ENCODE measurements at places on chromosomes 5 and 9. TPM values are rescaled to one million over a fixed set of nuclear protein-coding genes. Genes with fewer than 3 reads are reported as not detected.

GRCh38 chr9:98989036-98990000 lies 45.6 kb downstream of the COL15A1 start:
- DNase-seq: no peak
- H3K4me3 ChIP-seq: no peak overlapping the region
- no peaks in the 10 kb centered on the region for H3K4me1 ChIP-seq
- no peaks in the 10 kb centered on the region for H3K36me3 ChIP-seq

- no peak overlapping the region for H3K27ac ChIP-seq
- H3K4me3 ChIP-seq: no peak overlapping the region
- H3K27me3 ChIP-seq: no peaks in the 10 kb centered on the region
- no peaks in the 10 kb centered on the region for H3K4me1 ChIP-seq
Measured at GRCh38 chr9:121185178-121185745, 16.4 kb downstream of the RAB14 start.

- peaks cover 9% of the 10 kb centered on the region for H3K4me1 ChIP-seq
- H3K27me3 ChIP-seq: no peaks in the 10 kb centered on the region
- H3K27ac ChIP-seq: no peak overlapping the region
- H3K36me3 ChIP-seq: no peaks in the 10 kb centered on the region
- no peak for DNase-seq
Measured at GRCh38 chr5:107634981-107635848, 35.5 kb downstream of the EFNA5 start.

- no peaks in the 10 kb centered on the region for H3K4me1 ChIP-seq
- DNase-seq: no peak
- H3K27me3 ChIP-seq: no peaks in the 10 kb centered on the region
- no peak overlapping the region for H3K4me3 ChIP-seq
- no peaks in the 10 kb centered on the region for H3K36me3 ChIP-seq
- no peak overlapping the region for H3K27ac ChIP-seq
Measured at GRCh38 chr5:38297830-38298608, 39.7 kb downstream of the EGFLAM start.

DNA sequence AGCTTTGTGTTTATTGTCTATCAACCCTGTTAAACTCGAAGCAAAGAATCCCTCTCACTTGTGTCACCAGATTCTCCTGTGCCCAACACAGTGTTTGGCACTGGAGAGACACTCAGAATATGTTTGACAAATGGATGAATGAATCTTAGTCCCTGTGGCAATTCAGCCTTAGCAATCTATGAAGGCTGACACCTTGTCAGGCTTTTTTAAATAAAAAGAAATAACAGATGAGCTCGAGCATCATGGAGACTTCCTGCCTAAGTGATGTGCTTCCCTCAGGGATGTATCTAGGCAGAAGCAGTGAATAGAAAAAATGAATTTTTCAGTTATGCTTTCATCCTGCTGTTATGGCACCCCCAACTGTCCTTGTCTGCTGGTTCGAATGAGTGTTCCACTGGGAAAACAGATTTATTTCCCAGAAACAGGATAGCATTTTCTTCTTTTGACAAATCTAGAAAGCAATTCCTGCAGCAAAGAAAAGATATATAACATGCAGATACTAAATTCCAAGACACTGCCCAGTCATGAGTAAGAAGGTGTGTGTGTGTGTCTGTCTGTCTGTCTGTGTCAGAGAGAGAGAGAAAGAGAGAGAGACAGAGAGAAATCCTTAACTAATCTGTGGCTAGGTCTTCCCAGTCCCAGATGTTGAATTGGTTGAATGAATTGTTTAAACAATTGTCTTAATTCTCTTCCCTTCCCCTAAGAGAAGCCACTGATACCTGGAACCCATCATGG lies 16.7 kb downstream of the MAMDC2 start:
- no peak overlapping the region for H3K4me3 ChIP-seq
- no peaks in the 10 kb centered on the region for H3K36me3 ChIP-seq
- H3K4me1 ChIP-seq: no peaks in the 10 kb centered on the region
- DNase-seq: no peak
- no peak overlapping the region for H3K27ac ChIP-seq

DNA sequence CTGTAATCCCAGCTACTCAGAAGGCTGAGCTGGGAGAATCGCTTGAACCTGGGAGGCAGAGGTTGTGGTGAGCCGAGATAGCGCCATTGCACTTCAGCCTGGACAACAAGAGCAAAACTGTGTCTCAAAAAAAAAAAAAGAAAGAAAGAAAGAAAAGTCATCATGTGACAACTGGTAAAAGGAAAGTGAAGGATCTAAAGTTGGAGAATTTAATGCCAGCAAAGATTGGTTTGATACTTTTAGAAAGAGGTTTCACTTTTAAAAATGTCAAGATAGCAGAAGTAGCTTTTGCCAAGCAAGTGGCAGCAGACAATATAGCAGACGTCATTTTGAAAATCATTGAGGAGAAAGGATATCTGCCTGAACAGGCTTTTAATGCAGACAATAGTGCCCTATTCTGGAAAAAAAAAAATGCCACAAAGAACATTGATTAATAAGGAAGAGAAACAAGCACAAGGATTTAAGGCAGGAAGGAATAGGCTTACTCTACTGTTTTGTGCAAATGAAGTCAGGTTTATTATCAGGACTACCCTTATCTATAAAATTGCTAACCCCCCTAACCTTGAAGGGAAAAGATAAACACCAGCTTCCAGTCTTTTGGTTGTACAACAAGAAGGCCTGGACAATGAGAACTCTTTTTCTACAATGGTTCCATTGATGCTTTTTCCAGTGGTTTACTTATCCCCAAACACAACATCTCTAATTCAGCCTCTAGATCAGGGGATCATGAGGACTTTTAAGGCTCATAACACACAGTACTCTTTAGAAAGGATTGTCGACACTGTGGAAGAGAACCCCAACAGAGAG lies 12.0 kb downstream of the PKD2L2 start:
- no peaks in the 10 kb centered on the region for H3K4me1 ChIP-seq
- no peak overlapping the region for H3K4me3 ChIP-seq
- no peak overlapping the region for H3K27ac ChIP-seq
- no peak for DNase-seq

GRCh38 chr5:61731946-61732314 lies 399.9 kb downstream of the ZSWIM6 start:
- H3K27ac ChIP-seq: no peak overlapping the region
- H3K27me3 ChIP-seq: 0 out of 2 replicates have a peak, but pooled peaks cover 2% of the 10 kb centered on the region
- H3K4me3 ChIP-seq: peak overlapping the region; percentile 36
- no peaks in the 10 kb centered on the region for H3K36me3 ChIP-seq
- H3K4me1 ChIP-seq: peaks cover 5% of the 10 kb centered on the region

DNA sequence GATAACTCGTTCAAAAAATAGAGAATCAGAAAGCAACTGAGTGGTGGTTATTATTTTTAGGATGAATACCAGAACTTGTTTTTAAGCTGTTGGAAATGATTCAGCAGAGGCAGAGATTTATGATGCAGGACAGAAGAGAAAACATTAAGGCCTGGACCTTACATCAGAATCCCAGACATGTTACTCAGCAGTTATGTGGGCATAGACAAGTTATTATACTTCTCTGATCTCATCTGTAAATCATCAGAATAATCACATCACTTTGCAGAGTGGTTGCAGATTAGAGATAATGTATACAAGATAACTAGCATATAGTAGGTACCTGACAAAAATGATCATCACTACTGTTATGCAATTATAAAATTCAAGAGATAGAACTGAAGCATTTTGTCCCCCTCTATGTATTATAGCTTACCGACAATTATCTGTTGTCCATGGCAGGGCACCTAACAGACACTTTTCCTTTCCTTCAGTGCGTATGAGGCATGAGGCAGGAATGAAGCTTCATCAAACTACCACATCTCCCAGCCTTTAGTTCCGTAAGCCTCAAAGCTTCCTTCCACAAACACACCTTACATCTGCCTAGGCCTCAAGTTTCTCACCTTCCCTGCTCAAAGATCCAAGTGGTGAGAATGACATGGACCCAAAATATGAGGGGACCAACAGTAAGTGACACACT lies 165.9 kb downstream of the DENND1A start:
- H3K4me1 ChIP-seq: peaks cover 13% of the 10 kb centered on the region
- no peak for DNase-seq
- H3K36me3 ChIP-seq: no peaks in the 10 kb centered on the region

DNA sequence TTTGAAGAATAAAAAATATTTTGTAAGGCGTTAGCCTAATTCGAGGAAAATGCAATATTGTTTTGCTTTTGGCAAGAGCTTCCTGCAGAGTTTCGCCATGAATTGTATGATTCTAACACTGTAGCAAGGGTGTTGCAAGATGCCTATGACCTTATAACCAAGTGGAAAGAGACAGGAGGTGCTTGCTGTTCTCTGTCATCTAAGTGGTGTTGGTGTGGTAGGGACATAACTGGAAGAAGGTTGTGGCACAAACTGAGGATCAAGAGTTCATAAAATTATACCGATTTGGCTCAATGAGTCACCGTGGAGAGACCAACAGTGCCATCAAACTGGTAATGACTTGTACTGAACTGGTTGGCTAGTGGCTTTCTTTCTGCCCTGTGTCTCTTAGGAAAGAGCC lies 6.3 kb downstream of the STC2 start:
- DNase-seq: no peak
- no peak overlapping the region for H3K27ac ChIP-seq
- no peaks in the 10 kb centered on the region for H3K27me3 ChIP-seq
- no peak overlapping the region for H3K4me3 ChIP-seq
- peaks cover 4% of the 10 kb centered on the region for H3K4me1 ChIP-seq

DNA sequence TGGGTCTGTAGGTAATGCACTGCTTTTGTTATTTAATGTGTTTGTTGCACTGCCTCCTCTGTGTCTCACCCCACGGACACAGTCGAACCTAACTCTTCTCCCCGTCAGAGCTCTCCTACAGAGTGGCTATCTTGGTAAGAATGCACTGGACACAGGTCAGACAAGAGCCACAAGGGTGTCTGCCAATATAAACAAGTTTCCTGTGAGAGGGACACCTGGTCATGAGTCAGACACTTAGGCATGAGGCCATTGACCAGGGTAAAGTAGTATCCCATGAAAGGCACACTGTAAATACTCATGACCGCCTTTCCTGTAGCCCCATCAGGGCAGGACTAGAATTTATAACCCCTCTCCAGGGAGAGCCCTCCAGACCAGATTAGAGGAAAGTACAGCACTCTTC lies 115.5 kb downstream of the SLC12A2 start:
- no peak overlapping the region for H3K4me3 ChIP-seq
- DNase-seq: no peak
- peaks cover 2% of the 10 kb centered on the region for H3K4me1 ChIP-seq
- H3K27ac ChIP-seq: no peak overlapping the region
- H3K36me3 ChIP-seq: no peaks in the 10 kb centered on the region
- no peaks in the 10 kb centered on the region for H3K27me3 ChIP-seq

DND1 gene
- 0.41 TPM for total RNA-seq

SPINK13 gene
- not detected for total RNA-seq

ABLIM3 gene
- 0.56 TPM for total RNA-seq

S100Z gene
- total RNA-seq: not detected

RNF183 gene
- not detected for total RNA-seq

IL4 gene
- not detected for total RNA-seq

LRRC19 gene
- total RNA-seq: not detected

All from H1 (cell line).